ENCODE measurements at places on chromosomes 7 and 10.
A peak's percentile ranks its signal among the peaks of the same experiment; 100 is the strongest.

GRCh38 chr7:157984423-157985163 lies 603.0 kb downstream of the PTPRN2 start:
- no peak for DNase-seq

DNA sequence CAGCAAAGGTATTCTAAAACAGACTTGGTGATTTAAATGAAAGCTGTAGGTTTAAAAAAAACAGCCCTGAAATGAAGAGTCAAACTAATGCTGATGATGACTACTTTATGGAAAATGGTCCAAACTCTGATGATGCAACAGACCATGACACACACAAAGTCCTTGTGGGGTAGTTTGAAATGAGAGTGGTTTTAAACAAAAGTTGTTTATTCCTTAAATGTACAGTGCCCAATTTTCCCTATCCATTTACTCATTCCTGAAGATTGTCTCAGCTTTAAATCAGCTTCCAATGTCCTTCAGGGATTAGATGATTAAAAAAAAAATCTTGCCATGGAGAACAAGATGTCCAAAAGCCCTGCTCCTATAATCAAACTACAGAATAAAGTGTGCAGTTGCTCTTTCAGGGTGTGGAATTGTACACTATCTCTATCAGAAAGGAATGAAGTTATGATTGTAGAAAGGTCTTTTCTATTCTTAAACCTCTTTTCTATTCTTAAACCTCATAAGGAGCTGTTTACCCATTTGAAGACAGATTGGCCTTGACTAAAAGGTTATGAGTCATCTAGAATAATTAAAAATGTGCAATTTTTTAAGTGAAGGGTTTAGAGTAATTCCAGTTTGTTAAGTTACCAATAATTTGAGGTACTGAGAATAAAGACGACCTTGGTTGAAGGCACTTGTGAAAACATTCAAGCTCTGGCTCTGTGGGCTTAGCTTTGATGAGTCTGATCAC lies 70.2 kb upstream of the ITGA8 start:
- DNase-seq = no peak

DNA sequence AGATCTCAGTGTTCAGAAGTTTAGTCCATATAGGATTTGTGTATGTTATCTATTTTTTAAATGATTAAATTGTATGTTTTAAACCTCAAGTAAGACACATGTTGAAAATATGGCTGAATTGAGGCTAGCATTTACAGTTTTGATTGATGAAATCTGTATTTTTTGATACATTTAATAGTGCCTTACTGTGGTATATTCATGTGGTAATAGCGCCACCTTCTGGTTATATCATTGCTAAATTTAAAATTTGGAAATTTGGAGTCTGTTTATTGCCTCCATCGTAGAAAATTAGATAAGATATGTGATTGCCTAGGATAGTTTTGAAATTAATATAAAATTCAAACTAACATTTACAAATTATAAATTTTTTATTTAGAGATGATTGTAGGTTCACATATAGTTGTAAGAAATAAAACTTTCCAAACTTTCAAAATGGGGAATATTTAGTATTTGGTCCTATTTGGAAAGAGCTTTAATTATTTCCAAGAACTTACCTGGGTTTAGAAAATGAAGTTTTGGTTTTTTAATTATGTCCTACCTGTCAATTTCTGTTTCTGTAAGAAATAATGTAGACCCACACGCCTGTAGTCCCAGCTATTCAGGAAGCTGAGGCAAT lies 19.1 kb upstream of the ARMS2 start:
- peak; percentile 51 for DNase-seq

GRCh38 chr10:49738616-49739360 lies 23.3 kb downstream of the OGDHL start:
- DNase-seq = no peak

DNA sequence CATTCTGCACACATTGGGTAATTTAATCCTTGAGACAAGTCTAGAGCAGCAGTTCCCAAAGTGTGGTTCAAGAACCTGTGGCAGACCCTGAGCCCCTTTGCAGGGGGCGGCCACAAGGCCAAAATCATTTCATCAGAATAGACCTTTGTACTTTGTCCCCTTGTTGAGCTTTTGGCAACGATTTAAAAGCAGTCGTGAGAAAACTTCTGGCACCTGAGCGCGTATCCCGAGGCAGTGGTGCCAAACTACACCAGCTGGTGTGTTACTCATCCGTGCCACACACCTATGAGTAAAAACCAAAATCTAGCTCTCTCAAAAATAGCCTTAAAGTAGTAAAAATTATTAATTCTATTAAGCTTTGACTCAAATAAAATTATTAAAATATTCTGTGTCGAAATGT lies 306.8 kb downstream of the SDK1 start:
- no peak for DNase-seq

DNA sequence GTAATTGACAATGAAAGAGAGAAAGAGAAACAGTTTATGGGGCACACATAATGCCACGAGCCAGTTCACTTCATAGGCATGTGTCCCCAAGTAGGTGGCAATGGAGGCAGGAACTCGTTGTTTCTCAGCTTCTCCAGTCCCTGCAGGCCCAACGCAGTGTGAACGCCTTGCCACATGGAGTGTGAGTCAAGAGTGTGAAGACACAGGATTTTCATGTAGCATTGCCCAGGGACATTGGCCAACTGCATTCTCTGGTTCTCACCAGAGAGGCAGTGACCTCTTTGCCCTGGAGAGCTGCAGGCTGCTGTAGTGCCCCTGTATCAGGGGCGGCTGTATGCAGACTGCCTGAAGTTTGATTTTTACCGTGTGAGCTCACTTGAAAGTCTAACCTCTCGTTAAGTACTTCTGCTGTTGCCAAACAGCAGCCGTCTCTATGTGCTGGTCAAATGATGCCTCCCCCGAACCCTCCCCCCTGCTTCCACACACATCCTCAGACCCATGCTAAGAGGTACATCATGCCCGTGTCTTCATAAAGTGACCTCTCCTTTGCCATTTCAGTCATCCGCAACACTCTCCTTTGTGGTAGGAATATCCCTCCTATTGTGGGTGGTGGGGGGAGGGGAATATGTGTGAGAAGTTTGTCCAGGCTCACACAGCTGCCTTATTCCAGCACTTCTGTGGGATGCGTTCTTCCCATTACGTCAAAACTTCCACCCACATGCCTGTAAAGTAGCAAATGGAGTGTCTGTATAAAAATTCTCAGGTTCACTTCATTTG lies 12.7 kb downstream of the LRRC18 start:
- peak; percentile 29 for DNase-seq

GRCh38 chr10:124175701-124176348 lies 82.4 kb upstream of the CHST15 start:
- no peak for DNase-seq

GRCh38 chr7:13702251-13702650 lies 287.2 kb downstream of the ETV1 start:
- no peak for DNase-seq

DNA sequence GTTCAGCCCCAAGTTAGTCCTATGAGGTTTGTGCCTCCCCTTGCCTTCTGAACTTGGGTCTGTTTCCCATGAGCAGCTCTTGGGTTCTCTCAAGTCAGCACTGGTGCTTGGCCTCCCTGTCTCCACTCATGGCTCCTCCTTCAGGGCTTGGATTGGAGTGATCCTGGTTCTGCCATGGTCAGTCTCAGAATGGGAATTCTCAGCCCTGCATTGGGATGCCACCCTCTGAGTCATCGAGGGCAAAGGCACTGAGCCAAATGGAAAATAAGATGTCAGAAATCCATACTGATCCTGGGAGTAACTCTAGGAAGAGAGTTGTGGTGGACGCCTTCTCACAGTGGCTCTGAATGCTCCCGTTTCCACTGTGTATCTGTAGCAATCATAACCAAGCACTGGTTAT lies 233.4 kb upstream of the HABP2 start:
- DNase-seq = no peak

GRCh38 chr7:75880242-75880641 lies 1.4 kb downstream of the RHBDD2 start:
- no peak for DNase-seq

GRCh38 chr10:69751214-69751613 lies 50.5 kb upstream of the COL13A1 start:
- no peak for DNase-seq

DNA sequence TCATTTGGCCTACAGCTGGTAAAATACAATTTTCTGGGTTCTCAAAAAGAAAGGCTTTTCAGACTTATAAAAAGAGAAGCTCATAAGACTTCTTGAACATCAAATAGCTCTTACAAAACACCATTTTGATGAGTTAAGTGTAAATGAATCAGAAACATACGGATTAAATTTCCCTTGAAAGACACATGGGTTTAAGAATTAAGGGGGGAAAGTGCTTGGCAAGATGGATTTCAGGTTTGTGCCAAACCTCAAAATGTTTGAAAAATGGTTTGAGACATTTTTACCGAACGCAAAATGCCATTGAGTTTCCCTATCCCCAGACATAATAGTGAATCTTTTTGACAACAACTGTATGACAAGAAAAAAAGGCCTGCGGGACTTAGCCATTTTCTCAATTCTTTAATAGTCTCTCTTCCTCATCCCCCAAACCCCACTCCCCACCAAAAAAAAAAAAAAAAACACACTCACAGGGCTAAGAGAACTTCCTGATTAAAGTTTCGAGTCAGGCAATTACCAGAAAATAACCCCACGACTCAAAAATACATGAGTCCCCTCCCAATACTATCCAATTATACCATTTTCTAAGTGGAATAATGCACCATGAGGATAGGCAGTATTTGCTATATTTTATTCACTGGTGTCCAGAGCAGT lies 260.1 kb downstream of the TRIL start:
- DNase-seq = no peak

GRCh38 chr7:157153260-157153659 lies 14.5 kb downstream of the UBE3C start:
- DNase-seq = no peak

- DNase-seq = no peak
These were observed 130.8 kb upstream of the TCF7L2 start for GRCh38 chr10:112819231-112819630.

DNA sequence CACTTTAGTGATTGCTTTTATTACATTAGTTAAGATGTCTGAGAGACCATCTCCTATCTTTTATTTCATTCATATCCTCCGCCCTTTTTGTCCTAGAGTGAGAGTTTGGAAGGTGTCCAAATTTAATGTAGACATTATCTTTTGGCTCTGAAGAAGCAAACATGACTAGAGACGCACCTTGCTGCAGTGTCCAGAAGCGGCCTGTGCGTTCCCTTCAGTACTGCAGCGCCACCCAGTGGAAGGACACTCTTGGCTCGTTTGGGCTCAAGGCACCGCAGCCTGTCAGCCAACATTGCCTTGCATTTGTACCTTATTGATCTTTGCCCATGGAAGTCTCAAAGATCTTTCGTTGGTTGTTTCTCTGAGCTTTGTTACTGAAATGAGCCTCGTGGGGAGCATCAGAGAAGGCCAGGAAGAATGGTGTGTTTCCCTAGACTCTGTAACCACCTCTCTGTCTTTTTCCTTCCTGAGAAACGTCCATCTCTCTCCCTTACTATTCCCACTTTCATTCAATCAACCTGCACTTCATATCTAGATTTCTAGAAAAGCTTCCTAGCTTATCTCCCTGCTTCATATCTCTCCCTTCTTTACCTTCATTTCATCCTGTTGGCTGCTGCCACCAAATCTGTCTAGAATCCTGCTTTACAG lies 10.4 kb upstream of the CLCN1 start:
- peak; percentile 37 for DNase-seq

- no peak for DNase-seq
These were observed 253.0 kb upstream of the PPP2R2D start for GRCh38 chr10:131647789-131648188.

- no peak for DNase-seq
These were observed 92.7 kb downstream of the SEMA3D start for GRCh38 chr7:85094046-85094725.

DNA sequence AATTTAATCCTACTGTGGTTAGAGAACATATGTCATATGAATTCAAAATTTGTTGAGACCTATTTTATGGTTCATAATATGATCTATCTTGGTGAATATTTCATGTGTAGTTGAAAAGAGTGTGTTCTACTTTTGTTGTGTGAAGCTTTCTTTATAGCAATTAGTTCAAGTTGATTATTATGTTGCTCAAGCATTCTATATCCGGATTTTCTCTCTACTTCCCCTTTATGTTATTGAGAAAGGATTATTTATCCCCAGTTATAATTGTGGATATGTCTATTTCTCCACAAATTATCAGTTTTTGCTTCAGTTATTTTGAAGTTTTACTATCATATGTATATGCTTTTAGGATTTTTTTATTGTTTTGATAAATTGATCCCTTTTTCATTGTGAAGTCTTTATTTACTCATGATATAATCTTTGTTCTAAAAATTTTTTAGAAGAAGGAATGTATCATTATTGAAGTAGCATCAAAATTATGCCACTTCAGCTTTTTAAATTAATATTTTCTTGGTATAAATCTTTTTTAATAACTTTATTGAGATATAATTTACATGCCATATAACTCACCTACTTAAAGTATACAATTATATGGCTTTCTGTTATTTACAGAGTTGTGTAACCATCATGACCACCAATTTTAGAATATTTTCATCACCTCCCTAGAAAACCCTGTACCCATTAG lies 12.0 kb upstream of the MEST start:
- no peak for DNase-seq

DNA sequence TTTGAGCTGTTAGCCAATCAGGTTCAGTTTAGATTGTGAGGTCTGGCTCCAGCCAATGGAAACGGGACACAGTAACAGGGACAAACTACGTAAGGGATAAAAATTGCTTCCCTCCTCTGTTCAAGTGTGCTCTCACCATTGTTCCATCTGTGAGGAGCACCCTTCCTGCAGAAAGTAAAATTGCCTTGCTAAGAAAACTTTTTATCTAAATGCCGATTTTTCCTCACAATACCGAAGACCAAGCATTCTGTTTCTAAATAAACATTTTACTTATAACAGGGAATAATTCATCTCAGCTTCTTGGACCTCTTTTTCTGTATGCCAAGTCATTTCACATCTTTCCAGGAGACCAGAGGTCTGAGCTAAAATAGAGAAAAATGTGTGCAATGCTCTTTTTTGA lies 59.6 kb upstream of the ZRANB1 start:
- DNase-seq = no peak

DNA sequence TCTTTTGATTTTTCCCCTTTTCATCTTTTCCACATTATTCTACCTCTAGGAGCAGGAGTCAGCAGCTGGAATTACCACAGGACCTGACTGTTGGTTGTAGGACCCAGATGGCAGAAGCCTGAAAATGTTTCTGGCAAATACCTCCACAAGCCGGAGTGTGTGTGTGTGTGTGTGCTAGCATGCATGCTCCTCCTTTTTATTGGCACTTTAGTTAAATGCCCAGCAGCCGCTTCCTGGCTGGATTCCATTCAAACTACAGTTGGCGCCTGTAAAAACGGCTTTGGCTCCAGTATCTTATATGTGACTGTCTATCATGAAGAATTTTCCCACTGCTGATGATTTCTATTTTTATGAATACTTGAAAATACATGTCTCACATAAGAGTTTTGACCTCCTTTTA lies 319.7 kb upstream of the SP4 start:
- peak; percentile 82 for DNase-seq

- DNase-seq = no peak
These were observed 64.7 kb downstream of the BICC1 start for GRCh38 chr10:58577437-58577777.

- DNase-seq = no peak
These were observed 619 bp upstream of the HOXA6 start for GRCh38 chr7:27148031-27148755.
